ENCODE measurements at places on chromosomes 4 and X.

DNA sequence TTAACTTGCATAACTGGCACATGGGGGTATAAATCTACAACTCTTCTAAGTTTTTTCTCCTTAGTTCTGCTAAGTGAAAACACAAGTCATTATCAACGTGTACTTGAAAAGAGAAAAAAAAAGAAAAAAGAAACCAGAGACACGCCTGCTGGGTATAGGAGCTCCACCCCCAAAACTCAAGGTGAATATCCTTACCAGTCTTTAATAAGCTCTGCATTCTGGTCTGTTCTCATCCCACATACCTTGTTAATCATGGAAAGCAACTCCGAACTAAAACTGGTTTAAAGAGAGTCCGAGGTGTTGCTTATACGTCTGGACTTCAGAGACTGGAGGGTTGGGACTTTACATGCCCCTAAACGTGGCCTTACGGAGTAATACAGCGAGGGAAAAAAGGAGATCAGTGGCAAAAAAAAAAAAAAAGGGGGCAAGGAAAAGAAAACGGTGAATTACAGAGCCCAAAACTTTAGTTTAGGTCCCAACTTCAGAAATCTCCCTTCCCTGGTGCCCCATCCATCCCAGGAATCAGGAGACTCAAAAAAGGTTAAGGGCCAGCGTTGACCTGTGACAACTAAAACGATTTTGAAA is 1.0 kb downstream of the PGRMC2 start:
- peak; percentile 50 for DNase-seq

DNA sequence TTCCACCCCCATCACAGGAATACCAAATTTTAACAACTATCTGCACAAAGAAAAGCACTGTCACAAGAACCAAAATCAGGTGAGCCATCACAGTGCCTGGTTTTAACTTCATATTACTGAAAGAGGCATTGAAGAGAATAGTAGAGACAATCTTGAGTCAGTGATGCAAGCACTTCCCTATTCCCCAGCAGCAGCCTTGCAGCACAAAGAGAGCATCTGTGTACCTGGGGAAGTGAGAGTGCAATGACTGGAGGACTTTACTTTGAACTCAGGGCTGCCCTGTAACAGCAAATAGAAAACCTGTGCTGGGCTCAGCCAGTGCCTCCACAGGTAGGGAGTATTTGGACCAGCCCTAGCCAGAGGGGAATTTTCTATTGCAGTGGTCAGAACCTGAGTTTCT is 361.8 kb downstream of the TEX13C start:
- DNase-seq = no peak

DNA sequence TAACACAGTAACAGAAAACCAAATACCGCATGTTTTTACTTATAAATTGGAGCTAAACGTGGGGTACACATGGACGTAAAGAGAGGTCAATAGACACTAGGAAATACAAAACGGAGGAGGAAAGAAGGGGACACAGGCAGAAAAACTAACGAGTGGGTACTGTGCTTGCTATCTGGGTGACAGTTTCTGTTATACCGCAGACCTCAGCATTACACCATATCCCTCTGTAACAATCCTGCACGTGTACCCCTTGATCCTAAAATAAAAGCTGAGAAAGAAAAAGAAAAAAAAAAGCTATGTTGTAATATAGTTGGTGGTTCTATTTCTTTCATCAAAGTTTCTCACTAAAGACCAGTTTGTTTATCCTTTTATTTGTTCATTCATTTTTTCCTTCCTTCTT is 47.9 kb upstream of the UNC5C start:
- no peak for DNase-seq

GRCh38 chr4:107689912-107690587 is 30.0 kb downstream of the PAPSS1 start:
- peak; percentile 90 for DNase-seq

DNA sequence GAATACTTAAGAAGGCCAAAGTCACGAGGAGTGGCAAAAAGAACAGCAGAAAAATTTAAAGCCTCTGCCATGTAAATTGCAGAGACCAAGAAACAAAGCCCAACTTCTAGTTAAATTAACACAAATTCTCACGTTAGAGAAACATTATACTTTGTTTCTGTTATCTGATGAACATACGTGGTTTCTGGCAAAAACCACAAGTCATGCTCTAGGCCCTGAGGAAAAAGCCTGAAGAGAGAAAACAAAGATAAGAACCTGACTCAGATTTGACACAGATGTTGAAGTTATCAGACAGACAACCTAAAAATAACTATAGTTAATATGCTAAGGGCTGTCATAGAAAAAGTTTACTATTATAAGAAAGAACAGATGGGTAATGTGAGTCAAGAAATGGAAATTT is 149.1 kb upstream of the PCDH10 start:
- no peak for DNase-seq

DNA sequence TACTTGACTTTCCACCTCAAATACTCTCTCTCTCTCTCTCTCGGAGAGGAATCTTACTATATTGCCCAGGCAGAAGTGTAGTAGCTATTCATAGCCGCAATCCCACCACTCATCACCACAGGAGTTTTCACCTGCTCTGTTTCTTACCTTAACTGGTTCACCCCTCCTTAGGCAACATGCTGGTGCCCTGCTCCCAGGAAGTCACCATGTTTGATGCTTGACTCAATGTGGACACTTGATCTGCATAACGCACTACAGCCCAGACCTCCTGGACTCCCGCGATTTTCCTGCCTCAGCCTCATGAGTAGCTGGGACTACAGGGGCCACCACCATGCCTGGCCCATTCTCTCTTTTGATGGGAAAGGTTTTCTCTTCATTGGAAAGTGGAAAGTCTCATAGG is 271.8 kb downstream of the FBXW7 start:
- no peak for DNase-seq
